ENCODE measurements at places on chromosomes 1 and 21.

- DNase-seq = no peak
Observed at GRCh38 chr1:11169202-11169601, 20.0 kb upstream of the ANGPTL7 start.

GRCh38 chr1:36687312-36687711, 204.6 kb upstream of the CSF3R start:
- DNase-seq = no peak

DNA sequence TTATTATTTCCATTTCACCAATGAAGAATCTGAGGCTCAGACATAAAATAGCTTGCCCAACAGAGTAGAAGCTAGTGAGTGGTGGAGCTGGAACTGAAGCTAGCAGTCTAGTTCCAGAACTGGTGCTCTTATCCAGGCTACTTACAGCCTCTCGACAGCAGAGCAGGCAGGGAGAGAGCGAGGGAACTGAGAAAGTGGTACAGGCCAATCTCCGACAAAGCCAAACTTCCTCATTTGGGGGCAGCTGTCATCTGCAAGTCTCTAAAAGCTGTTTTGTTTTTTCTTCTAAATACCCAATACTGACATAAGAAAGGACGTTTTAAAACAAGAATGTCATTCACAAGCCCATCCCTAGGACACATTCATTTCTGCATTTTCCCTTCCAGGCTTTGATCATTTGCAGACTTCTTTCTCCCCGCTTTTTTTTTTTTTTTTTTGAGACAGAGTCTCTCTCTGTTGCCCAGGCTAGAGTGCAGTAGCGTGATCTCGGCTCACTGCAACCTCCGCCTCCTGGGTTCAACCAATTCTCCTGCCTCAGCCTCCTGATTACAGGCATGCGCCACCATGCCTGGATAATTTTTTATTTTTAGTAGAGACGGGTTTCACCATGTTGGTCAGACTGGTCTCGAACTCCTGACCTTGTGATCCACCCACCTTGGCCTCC, 20.0 kb downstream of the YIPF1 start:
- DNase-seq = no peak

GRCh38 chr1:110166861-110167260, 16.6 kb downstream of the SLC6A17 start:
- no peak for DNase-seq

- no peak for DNase-seq
Observed at GRCh38 chr1:168443899-168444298, 99.9 kb downstream of the XCL2 start.

GRCh38 chr1:8992936-8993687, 33.1 kb downstream of the SLC2A7 start:
- DNase-seq = no peak

DNA sequence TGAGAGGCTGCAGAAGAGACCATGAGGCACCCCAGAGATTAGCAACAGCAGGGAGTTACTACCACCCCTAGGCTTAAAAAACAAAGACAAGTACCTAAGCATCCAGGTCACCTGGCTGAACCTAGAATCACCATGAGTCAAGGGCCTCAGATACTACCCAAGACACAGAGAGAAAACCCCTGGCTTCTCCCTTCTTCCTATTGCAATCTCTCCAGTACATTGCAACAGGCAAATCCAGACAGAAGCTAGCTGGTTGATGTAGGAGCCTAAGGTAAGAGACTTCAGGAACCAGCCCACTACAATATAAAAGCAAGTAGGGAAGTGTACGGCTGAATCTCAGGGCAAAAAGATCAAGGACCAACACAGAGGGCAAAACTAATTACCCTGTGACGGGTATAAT, 367.2 kb downstream of the PLPP3 start:
- no peak for DNase-seq

DNA sequence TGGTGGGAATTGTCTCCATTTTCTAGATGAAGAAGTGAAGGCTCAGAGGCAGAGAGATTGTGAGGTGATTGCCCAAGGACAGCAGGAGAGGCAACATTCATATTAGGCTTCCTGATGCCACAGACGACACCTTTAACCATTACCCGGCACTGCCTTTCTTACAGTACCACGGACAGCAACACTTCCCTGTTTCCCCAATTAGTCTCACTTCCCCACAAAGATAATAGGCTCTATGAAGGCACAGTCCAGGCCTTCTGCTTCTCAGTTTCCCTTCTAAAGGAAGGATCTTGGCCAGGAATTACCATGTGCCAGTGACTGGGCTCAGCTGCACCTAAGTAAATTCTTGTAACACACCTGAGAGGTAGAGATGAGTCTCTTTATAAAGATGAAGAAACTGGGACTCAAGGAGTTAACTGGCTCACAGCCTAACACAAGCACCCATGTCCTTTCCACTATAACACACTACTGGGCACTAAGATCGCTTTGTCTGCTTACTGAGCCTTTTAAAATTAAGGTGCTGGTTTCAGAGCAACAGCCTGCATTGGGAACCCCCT, 9.6 kb downstream of the IGSF9 start:
- DNase-seq = no peak

DNA sequence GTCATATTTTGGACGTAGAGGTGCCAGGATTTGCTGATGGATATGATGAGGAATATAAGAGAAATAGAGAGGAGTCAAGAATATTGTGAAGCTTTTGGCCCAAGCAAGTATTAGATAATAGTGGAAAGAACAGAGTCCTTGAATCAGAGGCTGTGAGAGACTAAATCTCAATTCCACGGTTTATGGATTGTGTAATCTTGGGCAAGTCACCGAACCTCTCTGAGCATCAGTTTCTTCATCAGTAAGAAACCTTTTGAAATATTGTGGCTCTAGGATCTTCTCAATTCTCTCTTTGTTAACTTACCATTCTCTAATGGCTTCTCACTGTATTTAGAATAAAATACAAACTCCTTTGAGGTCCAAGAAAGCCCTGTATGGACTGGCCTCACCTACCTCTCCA, 77.6 kb downstream of the RPS6KA1 start:
- no peak for DNase-seq

DNA sequence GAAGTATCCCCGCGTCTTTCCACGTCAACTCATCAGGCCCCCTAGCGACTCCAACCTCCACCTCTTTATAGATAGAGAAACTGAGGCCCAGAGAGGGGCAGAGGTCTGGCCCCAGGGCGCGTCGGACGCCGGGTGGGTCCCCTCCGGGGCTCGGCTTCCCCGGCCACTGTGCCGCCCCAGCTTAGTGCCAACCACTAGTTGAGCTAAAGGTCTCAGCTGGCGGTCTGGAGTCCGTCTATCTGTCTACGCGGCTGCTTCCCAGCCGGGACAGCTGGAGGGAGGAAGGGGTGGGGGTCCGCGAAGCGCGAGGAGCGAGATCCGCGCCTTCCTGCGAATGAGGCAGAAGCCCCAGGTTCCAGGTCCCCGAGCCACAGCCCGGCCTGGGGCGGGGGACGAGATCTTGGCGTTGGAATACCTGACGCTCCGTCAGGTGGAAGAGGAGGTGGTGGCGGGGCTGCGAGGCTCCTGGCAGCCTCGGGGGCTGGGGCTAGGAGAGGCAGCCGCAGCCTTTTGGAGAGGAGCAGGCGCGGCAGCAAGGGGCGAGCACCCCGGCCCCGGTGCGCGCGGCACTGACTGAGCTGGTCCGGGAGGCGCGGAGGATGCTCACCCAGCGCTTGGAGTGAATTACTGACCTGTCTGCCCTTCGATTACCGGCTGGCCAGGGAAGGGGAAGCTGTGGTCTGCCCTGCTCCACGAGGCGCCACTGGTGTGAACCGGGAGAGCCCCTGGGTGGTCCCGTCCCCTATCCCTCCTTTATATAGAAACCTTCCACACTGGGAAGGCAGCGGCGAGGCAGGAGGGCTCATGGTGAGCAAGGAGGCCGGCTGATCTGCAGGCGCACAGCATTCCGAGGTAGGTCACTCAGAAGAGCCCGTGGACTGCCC, 937 bp downstream of the PODN start:
- no peak for DNase-seq

DNA sequence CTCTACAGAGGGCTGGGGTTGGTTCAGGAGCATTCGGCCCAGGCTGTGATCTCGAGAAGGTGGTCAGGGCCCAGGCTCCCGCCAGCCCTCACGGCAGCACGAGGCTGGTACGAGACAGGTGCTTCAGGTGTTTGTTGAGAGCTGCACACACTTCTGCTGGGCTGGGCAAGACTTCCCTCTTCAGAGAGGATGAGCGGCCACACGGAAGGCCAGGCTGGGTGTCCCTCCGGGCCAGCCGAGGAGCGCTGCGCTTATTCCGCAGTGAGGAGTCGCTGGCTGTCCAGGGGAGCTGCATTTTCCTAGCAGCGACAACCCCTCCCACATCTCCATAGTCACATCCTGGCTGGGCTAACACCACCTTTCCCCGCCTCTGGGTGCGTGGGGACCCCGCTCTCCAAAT, 50.5 kb downstream of the PDE9A start:
- DNase-seq = peak; percentile 42

DNA sequence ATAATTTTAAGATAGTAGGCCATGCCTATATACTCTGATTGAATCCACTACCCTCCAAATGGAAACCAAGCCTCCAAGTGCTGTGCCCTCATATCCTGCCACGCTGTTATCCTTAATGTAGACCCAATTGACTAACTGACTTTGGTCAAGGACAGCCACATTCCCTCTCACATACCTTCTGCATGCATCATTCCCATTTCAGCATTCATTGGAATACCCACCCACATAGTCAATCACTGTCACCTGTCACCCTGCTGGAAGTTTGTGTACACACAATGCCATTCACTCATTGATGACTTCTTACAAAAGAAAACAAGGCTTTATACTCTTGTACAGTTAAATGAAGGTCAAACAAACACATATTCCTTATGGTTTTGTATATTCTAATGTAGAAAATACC, 221.1 kb upstream of the PBX1 start:
- no peak for DNase-seq

- DNase-seq = no peak
Observed at GRCh38 chr1:202234331-202235002, 40.9 kb downstream of the LGR6 start.
